Right lobe of liver (tissue), 6 donors: ENCODE measurements at places on chromosomes 7 and 10. TPM values are rescaled to one million over a fixed set of nuclear protein-coding genes. Genes with fewer than 3 reads are reported as not detected.

AKR1D1 gene
- 332 TPM for total RNA-seq

HHEX gene
- 73.2 TPM for total RNA-seq

ECHDC3 gene
- 85.0 TPM for total RNA-seq

- no peak for DNase-seq
- no peaks in the 10 kb centered on the region for H3K4me1 ChIP-seq
- H3K27ac ChIP-seq: peak overlapping the region; percentile 47
- H3K36me3 ChIP-seq: no peaks in the 10 kb centered on the region
- H3K4me3 ChIP-seq: peak overlapping the region; percentile 7
Measured at GRCh38 chr10:3829156-3830050, 44.4 kb upstream of the KLF6 start.
